ENCODE measurements at places on chromosomes 4 and X. TPM values are rescaled to one million over a fixed set of nuclear protein-coding genes. Genes with fewer than 3 reads are reported as not detected.

Gene BTK
- 0.48 TPM for total RNA-seq

Gene PASD1
- total RNA-seq = not detected

- no peaks in the 10 kb centered on the region for H3K27me3 ChIP-seq
- H3K27ac ChIP-seq = no peak overlapping the region
- no peak for DNase-seq
- no peak overlapping the region for H3K4me3 ChIP-seq
- H3K4me1 ChIP-seq = no peaks in the 10 kb centered on the region
Measured at GRCh38 chrX:155841232-155841631, 39.9 kb upstream of the VAMP7 start.

DNA sequence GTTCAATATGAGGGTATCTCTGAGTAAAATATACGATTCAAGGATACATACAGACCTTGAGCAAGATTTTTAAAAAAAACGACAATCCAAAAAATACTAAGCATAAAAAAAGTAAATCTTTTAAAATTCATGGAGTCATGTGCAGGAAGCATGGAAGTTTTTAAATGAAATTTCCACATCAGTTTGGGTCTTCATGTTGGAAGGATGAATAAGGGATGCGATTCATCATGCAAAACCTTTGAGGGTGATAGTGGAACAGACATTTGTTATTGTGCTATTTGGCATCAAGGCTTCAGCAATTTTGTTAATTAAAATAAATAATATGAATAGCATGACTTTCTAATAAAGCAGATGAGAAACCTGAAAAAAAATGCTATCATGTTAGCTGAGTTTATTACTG lies 815.0 kb upstream of the PCDH10 start:
- no peak for DNase-seq
- H3K4me1 ChIP-seq = no peaks in the 10 kb centered on the region
- H3K4me3 ChIP-seq = no peak overlapping the region
- no peaks in the 10 kb centered on the region for H3K27me3 ChIP-seq
- H3K36me3 ChIP-seq = no peaks in the 10 kb centered on the region

DNA sequence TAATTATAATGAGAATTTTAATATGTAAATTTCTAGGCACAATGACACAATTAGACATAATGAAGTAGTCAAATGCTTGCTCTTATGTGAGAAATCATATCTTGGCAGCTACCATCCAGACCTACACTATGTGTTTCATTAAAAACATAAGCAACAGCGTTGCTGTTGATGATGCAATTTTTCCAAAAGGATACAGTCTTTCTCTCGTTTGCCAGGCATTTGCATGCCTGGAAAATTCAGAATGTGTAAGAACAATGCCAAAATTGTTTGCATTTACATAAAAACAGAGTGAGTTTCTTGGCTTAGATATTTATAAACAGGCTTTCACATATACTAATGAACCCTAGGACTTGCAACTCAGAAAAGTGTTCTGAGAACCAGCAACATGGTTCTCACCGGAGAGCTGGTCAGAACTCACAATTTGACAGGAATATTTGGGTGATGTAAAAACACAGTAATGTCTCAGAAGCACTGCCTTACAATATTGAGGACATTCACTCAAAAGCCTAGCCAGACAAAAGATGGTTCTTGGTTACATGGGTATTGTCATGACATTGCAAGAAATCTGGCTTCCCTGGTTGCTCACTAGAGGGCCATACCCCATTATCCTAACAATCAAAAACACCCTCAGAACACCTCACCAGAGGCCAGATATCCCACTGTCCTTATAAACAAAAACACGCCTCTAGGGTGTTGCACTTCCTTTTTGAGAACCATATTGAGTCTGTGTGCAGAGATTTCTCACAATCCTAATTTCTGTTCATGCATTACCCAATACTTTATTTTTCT lies 1029.0 kb upstream of the AGA start:
- no peaks in the 10 kb centered on the region for H3K27me3 ChIP-seq
- no peak overlapping the region for H3K27ac ChIP-seq
- H3K4me1 ChIP-seq = no peaks in the 10 kb centered on the region

Data from activated naive CD8-positive, alpha-beta T cell treated with anti-CD3 and anti-CD28 coated beads, Interleukin-2, amount 10 ng/mL, durations not matched to agents 7 days and 5 days (primary cell).